ENCODE measurements at places on chromosomes 1 and 21.

GRCh38 chr1:29784276-29785136 lies 548.2 kb downstream of the PTPRU start:
- DNase-seq = no peak

DNA sequence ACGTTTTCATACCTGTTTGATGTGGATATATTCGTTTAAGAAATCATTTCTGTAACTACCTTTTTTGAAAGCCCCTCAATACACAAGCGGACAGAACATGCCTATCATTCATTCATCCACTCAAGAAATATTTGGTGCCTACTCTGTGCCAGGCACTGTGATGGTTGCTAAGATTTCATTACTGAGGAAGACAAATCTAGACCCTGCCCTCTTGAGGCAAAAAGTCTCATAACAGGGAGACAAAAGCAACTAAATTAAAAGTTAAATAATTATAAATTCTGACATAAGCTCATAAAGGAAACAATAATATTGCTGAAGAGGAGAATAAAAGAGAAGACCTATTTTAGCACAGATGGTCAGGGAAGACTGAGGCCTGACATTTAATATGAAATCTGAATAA lies 203.5 kb upstream of the ZNHIT6 start:
- DNase-seq = no peak

DNA sequence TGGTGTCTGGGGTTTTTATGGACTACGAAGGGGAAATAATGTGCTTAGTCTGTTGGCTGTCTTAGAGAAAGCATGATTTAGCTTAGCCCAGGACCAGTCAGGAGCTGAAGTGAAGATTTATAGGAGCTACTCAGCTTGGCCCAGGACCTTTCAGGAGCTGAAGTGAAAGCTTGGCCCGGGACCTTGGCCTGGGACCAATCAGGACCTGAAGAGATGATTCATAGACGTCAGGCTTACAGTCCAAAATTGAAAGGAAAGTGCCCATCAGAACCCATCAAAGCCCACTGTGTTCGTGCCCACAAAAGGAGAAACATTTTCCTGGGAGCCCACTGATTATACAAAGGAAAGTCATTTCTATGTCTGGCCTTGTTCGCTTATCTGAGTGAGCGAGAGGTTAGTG lies 35.6 kb downstream of the MSTO1 start:
- no peak for DNase-seq

DNA sequence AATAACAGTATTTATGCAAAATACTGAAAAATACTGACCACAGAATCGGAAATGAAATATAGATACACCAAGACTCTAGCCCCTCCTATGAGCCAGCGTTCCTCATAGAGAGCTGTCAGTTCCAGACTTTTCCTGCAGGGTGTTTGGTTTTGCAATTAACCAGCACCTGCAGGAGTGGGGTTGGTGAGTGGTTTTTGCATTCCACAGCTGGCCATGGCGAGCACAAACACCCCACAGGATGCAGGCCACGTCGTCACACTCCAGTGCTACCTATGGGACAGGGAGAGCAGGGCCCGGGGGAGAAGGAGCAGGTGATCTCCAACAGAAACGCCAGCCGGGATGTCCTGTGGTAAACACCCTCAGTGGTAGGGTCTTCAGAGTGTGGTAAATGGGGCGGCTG lies 94.1 kb downstream of the ERG start:
- no peak for DNase-seq

DNA sequence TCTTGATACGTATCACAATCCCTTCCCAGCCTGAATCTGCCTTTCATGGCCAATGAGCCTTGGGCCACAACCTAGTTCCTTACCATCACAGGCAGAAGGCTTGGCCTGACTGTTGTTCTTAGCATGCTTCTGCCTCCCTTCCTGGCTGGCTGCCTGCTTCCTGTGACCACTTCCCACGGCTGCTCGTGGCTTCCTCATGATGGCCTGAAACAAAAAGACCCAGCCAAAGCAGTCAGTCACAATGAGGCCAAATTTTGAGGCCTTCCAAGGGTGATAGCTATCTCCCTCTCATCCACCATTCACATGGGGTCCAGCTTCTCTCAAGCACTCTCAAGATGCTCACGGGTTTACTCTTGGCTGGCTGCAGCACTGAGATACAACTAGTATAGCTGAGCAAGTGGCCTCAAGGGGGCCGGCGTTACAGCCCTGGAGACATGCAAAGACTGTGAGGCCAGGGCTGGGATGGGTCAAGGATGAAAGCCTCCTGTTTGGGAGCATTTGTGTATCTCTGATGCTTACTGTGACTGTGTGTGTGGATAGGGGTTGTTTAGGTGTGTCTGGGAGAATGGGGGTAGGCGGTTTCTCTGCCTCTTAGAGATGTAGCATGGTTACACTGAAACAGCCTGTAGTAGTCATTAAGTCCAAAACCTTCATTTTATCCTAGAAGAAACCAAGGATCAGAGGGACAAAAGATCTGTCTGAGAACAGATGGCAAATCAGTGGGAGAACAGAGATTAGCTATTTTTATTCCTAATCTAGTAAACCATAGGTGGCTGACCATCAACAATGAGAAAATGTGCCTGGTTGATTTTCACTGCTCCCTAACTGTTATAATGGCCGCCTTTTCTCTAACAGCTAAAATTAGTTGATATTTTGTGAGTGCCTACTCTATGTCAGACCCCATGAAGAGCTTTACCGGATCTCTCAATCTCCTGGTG lies 5.4 kb upstream of the TOE1 start:
- DNase-seq = no peak

DNA sequence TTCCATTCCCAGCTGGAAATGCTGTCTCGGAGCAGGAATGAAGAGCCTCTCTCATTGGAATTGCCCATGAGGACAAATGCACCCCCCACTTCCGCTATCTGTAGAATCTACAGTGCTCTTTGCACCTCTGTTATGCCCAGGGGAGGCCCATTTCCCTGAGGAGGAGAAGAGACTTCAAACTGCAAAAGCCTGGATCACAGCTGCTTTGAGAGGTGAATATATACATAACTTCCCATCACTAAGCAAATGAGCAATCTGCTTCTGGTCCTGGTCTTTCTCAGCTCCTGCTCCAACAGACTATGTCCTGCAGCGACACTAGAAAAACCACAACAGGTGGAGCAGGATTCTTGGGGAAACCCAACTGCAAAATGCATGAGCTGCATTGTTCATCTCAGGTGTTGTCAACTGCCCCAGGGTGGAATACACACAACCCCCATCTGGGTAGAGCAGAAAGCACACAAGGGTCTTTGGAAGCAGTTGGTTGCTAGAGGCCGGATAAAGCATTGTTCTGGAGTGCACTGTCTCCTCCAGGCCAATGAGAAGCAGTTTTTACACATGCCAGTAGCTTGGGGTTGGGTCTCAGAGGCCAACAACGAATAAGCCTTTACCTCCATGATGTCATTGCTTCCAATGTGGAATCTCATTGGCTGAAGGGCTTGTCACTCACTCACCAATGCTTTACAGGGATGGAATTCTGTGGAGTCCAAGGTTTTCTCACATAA lies 67.7 kb upstream of the RAB4A start:
- DNase-seq = peak; percentile 100

GRCh38 chr1:202227997-202228401 lies 34.4 kb downstream of the LGR6 start:
- no peak for DNase-seq

- no peak for DNase-seq
Observed at GRCh38 chr1:42779725-42780124, 5.1 kb upstream of the TMEM269 start.

DNA sequence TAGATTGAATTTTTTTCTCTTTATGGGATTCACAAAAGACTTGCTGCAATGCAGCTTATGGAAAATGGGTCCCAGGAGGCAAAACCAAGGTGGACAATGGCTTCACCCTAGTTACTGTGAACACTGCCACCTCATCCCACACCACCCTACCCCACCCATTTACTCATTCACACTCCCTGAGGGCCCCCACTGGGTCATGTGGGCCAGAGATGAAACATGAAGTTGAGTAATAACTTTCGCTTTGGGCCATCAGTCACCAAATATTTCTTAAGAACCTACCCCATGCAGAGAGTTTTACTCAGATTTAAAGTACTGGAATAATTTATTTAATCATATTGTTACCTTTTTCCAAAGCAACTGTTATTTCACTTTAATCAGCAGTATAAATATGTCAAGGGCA lies 191.8 kb downstream of the TPR start:
- no peak for DNase-seq

DNA sequence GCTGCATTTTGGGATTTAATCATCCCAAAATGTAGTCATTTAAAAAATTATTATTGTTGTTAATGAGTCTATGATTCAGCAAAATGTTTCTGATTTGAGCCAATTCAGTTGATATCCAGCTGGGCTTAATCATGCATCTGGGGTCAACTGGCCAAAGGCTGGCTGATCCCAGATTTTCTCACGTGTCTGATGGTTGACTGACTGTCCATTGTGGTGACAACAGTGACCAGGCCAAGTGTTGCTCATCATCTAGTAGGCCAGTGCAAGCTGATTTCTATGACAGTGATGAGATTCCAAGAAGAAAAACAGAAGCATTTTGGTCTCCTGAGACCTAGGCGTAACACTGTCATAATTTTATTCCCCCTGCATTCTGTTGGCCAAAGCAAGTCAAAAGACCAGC lies 80.1 kb upstream of the ZC3H11B start:
- DNase-seq = no peak

GRCh38 chr1:20739225-20739624 lies 6.7 kb upstream of the SH2D5 start:
- DNase-seq = no peak

DNA sequence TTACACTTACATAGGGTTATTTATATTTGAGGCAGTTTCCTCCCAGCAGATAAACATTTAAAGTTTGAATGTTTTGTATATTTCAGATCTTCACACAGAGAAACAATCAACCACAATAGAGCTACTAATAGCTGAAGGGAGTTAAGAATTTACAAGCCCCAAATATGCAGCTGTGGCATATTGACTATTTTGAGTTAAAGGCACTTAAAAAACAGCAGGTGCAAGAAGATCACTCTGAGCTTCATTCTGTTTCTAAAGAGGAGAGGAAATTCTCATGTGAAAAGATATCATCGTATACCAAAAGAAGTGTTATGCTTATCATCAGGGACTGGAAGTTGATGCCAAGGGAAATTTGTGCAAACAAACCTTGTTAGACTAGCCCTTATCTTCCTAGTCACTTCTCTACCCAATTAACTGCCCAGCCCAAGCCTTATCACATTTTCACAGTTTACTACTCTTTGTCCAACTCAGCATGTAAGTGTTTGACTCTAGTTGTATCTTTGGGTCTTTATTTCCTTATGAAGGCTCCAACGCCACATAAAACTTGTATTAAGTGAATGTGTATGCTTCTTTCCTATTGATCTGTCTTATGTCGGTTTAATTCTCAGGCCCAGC lies 66.3 kb upstream of the COG2 start:
- no peak for DNase-seq

DNA sequence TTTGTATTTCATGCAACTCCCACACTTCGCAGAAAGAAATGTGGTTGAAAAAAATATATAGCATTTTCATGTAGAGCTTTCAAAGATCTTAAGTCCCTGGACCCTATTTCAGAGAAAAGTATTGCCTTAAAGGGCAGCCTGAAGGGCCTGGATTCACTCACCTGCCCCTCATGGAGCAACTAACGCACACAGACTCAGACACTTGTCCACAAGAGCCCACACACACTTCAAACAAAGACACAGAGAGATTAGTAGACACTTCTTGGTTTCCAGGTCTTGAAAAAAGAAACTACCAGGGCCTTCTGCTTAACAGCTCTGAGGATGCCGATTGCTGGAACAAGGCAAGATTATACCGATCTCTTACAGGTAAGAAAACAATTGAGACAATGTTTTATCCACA lies 122.2 kb downstream of the ZBTB18 start:
- no peak for DNase-seq

DNA sequence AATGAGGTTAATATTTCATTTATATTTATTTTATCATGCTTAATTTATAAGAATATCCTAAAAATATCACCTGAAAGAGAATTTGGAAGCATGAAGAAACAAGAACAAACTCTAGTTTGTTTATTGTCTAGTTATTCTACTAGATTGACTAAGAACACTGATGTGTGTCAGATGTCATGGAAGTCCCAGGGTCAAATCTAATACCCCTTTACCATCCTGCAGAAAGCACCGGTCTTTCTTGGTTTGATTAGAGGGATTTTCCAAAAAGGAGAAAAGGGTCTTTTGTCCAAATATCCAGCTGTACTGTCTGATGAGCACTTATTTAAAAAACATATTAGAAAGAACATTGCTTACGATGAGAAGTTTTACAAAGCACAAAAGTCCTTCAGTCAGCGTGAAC lies 20.7 kb upstream of the CR2 start:
- no peak for DNase-seq

GRCh38 chr1:39632323-39632681 lies 7.1 kb downstream of the HEYL start:
- no peak for DNase-seq

- DNase-seq = no peak
Observed at GRCh38 chr1:118388301-118388959, 203.4 kb upstream of the SPAG17 start.

DNA sequence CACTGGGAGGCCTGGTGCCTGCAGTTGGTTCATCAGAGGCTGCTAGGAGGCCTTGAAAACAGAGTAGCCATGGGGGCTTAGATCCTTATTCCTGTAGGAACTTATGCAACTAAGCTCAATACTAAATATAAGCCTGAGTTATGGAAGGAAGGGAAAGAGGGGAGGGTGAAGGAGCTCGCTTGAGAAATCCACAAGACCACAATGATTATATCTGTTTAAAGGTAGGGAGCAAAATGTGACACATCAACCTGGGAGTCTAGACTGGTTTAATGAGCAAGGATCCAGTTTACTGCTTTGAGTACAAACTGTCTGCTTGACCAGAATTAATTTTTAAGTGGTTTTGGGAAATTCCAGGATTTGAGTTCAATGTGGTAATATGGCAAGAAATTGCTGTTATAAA lies 20.4 kb upstream of the ANGPTL7 start:
- DNase-seq = no peak

DNA sequence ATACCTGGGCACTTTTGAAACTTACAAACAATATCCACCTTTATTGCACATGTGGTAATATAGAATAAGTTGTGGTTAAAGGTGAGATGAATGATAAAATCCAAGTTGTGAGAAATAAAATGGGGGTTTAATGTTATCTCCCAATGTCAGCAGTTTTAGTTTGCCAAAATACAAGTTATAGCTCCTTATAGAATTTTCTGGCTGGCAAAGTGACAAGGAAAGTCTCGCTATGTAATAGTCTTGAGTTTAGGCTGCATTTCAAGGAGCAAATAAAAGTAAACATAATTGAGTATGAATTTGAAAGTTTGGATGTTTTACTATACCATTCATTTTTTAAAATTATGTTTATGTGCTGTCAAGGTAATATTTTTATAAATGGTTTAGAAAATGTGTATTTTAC lies 15.0 kb upstream of the NEXN start:
- DNase-seq = no peak

- no peak for DNase-seq
Observed at GRCh38 chr1:239417986-239418640, 31.7 kb downstream of the CHRM3 start.

- peak; percentile 28 for DNase-seq
Observed at GRCh38 chr1:162357681-162358266, 18.9 kb downstream of the SPATA46 start.

GRCh38 chr1:171715813-171716251 lies 26.0 kb downstream of the VAMP4 start:
- DNase-seq = no peak

All from iPS DF 19.7 (cell line).